Posterior cingulate gyrus (tissue), 11 donors: ENCODE measurements at places on chromosomes 6 and 20.

DNA sequence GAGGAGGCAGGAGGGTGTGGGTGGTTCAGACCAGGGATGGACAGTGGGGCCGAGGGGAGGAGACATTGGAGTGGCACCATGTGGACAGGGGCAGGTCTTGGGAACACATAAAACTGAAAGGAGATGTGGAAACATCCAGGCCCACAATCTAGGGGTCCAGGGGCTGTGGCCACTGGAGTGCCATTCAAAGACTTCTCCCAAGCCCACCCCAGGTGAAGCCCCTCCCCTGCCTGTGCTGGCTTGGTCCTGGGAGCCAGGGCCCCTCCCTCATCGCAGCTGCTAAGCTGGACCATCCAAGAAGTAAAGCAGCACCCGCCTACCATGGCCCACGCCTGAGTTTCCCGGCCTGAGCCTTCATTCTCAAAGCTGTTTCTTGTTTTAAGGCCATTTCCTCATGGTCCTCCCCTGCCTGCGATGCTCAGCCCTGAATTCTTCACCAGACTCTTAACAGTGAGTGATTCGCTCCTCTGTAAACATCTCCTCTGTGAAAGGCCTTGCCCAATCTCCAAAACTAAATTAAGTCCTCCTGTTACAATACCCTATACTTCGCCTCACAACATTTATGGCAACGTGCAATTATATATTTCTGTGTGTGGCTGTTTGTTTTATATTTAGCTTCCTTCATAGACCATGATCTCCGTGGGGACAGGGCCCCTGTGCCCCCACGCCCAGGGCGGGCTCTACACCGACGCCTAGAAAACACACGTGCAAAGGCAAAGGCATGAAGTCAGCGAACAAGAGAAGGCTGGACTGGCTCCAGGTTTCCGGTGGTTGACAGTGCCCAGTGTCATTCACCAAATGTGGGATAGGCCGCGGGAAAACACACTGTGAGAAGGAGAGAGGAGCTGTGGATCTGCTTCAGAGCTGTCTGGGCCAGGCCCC is 267.8 kb downstream of the ERMARD start:
- no peak for DNase-seq

GRCh38 chr6:135270676-135271536 is 89.8 kb downstream of the MYB start:
- no peak for DNase-seq

DNA sequence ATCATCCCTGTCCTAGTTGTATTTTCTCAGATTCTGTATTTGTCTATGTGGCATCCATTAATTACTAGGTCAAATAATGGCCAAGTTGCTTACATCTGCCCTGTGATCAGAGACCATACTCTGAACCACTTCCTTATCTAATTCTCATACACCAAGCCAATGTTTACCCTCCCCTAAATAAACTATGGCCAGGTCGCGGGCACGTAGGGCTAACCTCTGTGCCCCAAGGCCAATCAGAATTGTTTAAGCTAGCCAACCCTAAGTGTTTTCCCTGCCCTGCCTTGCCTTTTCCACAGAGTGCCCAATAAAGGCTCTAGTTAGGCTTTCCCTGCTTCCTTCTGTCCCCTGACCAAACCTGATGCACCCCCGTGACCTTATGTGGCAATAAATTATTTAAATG is 2.8 kb upstream of the CALHM4 start:
- DNase-seq: no peak

- peak; percentile 32 for DNase-seq
Measured at GRCh38 chr6:117956386-117956785, 49.3 kb downstream of the SLC35F1 start.

GRCh38 chr6:100988391-100988984 is 107.4 kb upstream of the ASCC3 start:
- DNase-seq: no peak

DNA sequence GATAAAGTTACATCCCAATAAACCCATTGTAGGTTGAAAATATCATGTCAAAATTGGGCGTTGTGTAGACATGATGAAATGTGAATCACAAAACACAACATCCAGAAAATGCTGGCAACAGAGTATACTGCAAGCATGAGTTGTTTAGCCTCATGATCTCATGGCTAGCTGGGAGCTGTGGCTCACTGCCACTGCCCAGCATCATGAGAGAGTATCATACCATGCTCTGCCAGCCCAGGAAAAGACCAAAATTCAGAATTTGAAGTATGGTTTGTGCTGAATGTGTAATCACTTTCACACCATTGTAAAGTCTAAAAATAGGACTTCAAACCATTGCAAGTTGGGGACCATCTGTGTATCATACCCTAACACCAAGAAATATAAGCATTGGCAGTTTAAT is 45.2 kb upstream of the SMAP1 start:
- no peak for DNase-seq

GRCh38 chr6:94902974-94903628 is 674.2 kb upstream of the MANEA start:
- no peak for DNase-seq

GRCh38 chr20:24523661-24524060 is 54.2 kb downstream of the SYNDIG1 start:
- peak; percentile 82 for DNase-seq

DNA sequence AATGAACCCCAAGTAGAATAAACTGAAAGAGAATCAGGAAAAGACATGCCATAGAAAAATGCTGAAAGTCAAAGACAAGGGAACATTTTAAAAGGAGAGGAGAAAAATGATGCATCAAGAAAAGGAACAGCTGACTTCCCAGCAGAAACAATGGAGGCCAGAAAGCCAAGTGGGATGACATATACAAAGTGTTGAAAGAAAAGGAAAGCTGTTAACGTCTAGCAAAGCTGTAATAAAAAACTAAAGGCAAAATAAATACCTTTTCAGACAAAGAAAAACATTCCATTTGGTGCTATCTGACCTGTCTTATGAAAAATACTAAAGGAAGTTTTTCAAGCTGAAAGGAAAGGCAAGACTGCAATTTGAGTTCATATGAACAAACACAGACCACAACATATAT is 34.1 kb upstream of the PDE10A start:
- no peak for DNase-seq

DNA sequence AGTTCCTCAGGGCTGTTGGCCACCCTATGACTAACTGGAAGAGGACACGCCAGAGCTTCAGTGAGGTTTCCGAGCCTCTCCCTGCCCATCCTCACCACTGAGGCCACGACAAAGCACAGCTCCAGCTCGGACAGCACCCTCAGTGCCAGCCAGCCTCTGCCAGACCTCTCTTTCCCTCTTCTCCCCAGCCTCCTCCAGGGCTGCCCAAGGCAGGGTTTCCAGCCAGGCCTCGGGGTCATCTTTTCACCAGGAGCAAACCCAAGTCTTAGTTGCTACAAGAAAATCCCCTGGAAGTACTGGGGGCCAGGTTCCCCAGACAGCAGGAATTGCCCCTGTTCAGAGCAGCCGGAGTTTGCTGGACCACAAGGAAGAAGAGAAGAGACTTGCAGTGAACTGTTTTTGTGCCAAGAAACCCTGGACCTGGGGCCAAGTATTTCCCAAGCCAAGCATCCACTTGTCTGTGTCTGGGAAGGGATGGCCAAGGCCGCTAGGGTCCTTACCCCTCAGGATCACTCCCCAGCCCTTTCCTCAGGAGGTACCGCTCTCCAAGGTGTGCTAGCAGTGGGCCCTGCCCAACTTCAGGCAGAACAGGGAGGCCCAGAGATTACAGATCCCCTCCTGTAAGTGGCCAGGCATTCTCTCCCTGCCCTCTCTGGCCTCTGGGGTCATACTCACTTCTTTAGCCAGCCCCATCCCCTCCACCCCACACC is 41.6 kb downstream of the PLAGL2 start:
- no peak for DNase-seq

- DNase-seq: no peak
Measured at GRCh38 chr6:106390088-106390487, 29.6 kb downstream of the CRYBG1 start.

DNA sequence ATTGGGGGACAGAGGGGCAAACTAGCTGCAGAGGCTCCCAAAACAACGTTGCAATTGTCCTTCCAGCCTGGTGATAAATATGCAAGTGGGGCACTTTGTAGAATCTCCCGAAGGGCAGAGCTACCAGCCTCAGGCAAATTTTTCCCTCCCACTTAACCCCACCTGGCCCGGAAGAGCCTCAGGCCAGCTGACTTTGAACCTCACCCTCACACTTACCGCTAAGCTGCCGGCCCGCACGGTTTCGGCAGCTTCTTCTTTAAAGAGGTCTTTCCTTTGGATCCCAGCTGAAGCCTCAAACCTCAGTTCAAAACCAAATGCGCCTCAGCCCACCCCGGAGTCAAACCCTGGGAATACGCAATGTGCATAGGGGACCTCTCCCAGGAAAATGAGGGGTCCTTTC is 2.5 kb downstream of the OVOL2 start:
- DNase-seq: no peak

DNA sequence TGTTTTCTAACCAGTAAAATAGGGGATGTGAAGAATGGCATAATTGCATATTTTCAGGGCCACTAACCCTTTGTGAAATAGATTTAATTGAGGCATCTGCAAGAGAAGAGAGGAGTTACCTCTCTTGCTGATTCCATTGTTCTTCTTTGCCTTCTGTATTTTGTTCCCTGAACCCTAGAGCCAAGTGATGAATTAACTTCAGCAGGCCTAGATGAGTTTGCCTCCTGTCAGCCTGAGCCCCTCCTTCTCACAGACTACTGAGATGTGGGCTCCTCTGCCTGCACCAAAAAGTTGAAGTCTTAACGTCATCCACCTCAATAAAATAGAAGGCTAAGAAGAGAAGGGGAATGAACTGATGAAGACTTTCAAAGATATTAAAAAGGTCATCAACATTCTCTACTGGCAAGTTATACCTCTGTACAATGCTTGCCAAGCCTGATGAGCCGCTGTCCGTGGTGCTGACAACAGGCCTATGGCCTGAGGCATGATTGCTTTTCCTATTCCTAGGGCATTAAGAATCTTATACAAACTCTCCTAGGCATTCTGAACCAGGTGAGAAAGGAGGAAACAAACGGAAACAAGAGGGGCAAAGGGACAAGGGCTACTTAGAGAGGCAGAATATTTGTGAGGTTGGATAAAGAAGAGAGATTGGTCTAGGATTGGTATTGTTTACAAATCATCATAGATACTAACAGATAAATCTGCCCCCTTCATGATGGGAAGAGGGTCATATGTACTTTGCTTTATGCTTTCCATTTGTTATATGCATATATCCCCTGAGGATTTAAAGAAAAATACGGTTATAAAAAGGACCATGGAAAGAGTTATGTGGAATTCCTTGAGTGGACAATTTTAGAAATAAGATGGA is 46.8 kb downstream of the CD24 start:
- DNase-seq: no peak

- DNase-seq: no peak
Measured at GRCh38 chr6:121450242-121450641, 14.8 kb downstream of the GJA1 start.

DNA sequence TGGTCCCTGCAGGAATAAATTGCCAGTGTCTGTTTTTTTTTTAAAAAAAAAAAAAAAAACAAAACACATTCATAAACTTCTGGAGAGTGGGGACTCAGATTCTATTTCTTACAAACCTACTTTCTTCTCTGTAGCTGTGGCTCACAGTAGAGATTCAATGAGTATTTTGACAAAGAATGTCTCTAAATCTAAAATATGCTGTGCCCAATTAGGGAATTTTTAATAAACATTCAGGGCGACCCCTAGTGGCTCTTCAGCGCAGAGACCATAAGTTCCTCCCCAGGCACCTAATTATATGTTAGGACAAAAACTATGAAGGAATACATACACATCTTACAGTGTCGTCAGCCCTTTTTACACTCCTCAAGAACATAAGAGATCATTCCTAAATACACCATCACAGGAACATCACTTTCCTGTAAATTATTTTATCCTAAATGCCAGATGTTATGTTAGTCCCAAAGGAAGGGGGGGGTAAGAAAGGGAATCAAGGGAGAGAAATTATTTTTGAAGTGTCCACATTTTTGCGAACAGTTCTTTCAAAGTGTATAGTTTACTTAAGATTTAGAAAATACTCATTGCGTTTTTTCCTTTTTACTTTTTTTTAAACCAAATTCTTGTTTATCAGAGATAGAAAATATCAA is 21.8 kb upstream of the NAA20 start:
- DNase-seq: peak; percentile 55

DNA sequence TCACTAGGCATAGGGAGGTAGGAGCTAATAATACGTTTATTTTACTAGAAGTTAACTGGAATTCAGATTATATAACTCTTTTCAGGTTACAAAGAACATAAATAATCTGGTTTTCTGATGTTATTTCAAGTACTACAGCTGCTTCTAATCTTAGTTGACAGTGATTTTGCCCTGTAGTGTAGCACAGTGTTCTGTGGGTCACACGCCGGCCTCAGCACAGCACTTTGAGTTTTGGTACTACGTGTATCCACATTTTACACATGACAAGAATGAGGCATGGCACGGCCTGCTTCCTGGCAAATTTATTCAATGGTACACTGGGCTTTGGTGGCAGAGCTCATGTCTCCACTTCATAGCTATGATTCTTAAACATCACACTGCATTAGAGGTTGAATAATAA is 1.1 kb downstream of the HFE start:
- no peak for DNase-seq

DNA sequence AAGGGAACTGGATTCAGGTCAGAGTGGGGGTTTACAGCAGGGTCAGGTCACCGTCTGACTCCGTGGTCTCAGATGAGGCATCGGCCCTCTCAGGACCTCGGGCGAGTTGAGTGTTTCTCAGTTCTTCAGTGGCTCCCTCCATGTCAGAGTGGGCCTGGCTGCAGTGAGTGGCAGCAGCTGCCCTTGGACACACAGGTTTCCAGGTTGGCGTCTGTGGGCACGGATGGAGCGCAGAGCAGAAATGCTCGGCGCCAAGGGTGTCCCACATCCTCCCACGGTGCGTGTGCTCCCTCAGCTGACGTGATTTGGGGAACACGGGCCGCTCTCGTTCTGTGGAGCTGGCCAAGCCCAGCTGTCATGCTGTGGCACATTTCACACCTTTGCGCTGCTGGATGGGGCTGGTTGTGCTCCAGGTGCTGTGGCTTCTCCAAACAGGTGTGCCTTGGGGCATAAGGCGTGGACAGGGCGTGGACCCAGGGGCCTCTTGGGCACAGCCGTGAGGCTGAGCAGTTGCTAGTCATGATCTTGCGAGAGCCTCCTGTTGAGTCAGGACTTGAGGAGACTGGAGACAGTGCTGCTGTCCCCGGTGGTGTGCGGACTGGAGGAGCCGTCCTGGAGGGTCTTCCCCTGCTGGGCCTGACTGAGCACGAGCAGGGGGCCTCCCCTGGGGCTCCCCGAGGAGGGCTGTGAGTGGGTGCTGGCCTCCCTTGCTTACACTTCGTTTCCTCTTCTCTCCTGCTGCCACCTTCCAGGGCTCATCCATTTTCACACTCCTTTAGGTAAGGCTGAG is 9.5 kb upstream of the DNAJC5 start:
- no peak for DNase-seq

DNA sequence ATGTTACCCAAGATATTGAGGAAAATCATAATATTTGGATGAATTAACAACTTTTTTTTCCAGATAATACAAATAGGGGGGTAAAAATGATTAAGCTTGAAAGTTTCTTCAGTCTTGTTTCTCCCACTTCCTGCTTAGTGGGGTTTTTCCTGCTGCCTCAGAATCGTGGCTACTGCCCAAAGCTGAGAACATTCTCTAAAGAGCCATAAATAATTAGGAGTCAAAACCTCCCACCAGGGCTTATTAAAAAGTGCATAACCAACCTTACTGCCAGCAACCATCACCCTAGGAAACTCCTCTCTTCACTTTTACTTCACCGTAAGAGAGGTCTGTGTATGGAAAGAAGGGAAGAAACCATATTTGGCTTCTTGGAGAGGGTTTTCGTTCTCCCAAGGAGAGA is 9.0 kb upstream of the LCA5 start:
- no peak for DNase-seq

GRCh38 chr6:75424618-75425548 is 68.7 kb downstream of the FILIP1 start:
- no peak for DNase-seq

- no peak for DNase-seq
Measured at GRCh38 chr20:41627001-41627495, 8.9 kb upstream of the CHD6 start.
